ENCODE measurements at places on chromosomes 12 and 14.

GRCh38 chr14:105888784-105889665, 362.6 kb downstream of the TMEM121 start:
- no peak for DNase-seq

- DNase-seq, result no peak
These were observed 64.1 kb downstream of the RAD51B start for GRCh38 chr14:67883717-67884116.

DNA sequence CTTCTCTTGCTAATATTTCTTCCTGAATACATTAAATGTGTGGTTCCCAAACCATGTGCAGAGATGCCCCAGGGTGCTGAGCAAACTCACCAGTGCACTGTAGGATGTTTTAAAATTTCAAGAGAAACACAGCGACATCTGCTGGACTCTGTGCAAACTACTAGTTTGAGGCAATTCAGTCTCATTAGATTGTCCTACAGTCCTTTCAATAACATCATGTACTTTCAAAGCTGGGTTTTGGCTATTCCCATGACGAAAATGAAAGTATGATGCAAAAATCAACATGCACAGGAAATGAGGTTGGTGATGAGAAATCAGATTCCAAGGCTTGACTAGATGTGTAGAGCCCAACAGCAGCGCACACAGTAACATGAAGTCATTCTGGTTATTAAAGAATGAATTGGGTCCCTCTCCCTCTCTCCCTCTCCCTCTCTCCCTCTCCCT, 66.3 kb downstream of the CLIP1 start:
- no peak for DNase-seq

DNA sequence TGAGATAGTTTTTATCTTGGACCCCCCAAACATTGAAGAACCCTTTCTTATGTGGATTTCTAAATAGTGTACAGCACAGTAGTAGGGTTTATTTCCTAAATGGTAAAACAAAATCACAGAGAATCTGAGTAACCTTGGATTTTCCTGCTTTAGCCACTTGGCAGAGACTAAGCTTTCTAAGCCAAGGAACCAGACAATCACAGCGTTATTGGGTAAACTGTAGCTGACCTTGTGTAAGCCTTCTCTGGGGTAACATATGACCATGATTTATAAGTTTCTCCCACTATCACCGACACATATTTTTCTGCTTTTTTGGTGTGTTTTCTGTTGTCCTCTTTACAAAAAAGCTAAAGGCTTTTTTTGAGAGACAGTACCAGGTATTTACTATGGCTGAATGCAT, 136.3 kb upstream of the PZP start:
- DNase-seq, result no peak

DNA sequence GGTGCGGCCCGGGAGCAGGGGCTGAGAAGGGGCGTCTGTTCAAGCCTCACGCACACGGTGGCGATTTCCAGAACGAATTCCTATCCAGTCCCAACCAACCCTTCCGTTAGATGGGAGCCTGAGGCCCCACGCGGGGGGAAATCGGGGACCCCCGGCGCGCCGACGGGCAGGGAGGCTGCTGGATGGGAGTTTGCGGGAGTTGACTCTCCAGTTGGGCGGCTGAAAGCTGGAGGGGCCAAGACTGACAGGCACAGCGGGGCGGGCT, 9.8 kb downstream of the EXOC3L4 start:
- no peak for DNase-seq

GRCh38 chr12:52248541-52249461, 15.8 kb downstream of the KRT7 start:
- DNase-seq, result no peak

- DNase-seq, result no peak
These were observed 116.0 kb upstream of the LRIG3 start for GRCh38 chr12:59036347-59036746.

- DNase-seq, result no peak
These were observed 2.4 kb downstream of the CLEC12B start for GRCh38 chr12:10012630-10013330.

GRCh38 chr14:83842547-83842946, 1687.4 kb upstream of the FLRT2 start:
- DNase-seq, result no peak

DNA sequence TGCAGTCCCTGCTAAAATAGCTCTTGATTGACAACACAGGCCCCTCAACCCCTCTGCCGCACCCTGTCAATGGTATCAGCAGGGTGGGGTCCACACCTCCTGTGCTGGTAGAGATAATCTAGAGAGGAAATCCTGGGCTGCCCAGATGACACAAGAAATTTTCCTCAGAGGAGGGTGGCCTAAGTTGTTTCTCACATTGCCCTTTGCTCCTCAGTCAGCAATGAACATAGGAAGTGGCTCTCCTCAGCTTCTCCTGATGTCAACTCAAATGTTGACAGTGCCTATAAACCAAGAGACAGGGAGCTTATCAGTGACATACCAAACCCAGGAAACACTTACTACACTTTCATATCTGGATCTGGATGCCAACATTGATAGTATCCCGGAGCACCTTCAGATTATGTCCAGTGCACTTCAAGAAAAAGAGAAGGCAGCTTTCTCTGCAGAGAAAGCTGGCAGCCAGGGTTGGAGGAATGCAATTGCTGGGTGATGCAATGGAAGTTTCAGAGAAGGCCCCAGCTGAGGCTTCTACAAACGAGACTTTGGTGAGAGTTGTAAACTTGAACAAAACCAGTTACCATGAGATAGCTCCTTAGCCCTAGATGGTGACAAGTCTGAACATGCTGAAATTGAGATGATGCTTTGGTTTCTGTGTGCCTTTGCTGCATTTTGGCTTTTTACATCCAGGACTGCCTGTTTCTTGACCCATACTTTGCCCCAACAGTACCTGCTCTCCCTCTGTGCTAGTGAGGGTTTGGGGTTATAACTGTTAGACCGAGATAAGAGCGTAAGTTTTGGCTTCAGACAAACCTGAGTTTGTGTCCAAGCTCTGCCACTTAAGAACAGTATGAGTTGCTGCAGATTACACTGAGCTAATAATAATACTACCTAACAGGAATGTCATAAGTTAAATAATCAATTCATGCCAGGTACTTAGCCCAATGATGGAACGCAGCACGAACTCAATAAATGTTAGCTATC, 183.5 kb downstream of the NUAK1 start:
- no peak for DNase-seq

GRCh38 chr12:26791301-26791791, 41.6 kb downstream of the ITPR2 start:
- DNase-seq, result no peak

DNA sequence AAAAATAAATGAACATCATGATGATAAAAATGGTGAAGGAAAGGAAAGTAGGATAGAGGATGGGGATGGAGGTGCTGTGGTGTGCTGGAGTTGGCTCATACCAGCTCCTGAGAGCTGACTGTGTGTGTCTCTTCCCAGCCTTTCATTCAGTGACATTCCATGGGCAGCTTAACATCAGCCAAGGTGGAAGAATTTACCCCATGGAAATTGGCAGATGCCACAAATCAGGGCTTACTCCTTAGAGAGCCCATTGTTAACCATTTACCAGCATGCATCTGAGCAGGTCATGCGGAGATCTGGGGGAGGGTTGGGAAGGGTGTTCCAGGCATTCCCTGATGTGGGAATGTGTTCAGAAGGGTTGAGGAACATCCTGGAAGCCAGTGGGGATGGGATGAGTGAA, 164.7 kb upstream of the MYL2 start:
- DNase-seq, result no peak

DNA sequence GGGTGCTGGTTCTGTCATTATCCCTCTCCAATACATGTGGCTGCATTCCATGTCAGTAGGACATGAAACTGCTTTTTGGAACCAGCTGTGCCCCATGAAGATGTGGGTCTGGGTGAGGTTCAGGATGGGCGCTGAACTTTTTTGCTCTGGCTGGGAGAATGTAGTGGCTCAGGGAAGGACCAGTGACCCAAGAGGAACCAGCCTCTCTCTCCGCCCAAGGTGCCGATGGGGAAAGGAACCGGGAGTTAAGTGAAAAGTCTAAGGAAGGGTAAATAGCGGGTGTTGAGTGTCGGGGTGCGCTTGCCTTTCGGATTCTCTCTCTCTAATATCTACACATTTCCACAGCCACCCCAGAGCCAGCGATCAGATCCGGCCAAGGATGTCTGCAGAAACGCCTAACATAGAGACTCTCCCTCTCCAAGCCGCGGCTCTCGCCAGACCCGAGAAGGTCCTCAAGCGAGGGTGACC, 7.8 kb downstream of the ARHGEF25 start:
- no peak for DNase-seq

- DNase-seq, result no peak
These were observed 72.4 kb downstream of the TTC9 start for GRCh38 chr14:70714055-70714550.

- DNase-seq, result no peak
These were observed 54.7 kb upstream of the GTF2A1 start for GRCh38 chr14:81275305-81276072.

DNA sequence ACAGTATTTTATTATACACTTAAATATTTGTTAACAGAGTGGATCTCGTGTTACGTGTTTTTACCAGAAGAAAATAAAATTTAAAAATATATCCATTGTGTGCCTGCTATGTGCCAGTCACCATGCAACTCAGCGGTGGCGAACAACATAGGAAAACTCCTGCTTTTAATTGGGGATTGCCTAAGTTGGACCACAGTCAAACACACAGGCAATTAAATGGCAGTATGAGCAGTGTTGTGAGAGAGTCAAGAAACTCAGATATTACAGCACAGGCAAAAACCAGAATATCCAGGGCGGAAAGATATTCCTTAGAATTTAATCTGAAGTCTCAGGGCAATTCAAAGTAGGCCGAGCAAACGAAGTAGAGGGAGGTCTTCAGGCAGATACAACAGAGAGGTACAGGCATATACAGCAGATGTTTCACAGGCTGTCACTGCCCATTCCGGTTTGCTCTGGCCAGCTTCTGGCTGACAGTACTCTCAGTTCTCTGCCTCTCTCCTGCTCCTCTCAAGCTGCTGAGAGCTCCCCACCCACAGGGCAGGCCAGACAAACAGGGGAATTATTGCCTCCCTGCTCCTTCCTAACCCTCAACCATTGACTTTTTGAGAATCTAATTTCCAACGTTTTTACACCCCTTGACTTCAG, 540.2 kb upstream of the TMEM132C start:
- no peak for DNase-seq

DNA sequence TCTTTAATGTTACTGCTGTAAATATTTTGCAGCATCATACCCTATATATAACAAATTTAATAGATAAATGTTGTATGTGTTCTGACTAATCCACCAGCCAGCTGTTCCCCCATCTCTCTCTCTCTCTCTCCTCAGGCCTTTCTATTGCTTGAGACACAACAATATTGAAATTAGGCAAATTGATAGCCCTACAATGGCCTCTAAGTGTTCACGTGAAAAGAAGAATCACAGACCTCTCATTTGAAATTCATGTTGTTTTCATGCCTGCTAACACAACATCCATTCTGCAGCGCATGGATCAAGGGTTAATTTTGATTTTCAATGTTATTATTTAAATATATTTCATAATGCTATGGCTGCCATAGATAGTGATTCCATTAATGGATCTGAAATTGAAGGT, 1.8 kb upstream of the FSCB start:
- no peak for DNase-seq

- DNase-seq, result no peak
These were observed 5.6 kb upstream of the LBHD2 start for GRCh38 chr14:103078420-103078749.

DNA sequence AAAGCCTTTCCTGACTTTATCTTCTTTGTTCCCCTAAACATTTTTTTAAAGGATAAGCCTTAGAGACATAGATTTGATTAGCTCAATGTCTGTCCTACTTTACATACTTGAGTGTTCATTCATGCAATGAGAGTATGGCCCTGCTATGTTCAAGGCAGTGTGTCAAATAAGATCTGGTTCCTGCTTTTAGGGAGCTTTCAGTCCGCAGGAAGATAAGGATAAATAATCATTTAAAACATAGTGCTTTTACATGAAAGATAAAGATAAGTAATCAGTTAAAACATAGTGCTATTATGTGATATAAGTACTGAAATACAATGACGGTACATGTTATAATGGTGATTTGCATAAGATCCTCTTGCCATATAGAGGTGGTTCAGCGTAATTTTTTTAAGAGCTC, 378.3 kb upstream of the PRICKLE1 start:
- no peak for DNase-seq

GRCh38 chr12:14262771-14263511, 102.5 kb upstream of the ATF7IP start:
- no peak for DNase-seq

- no peak for DNase-seq
These were observed 45.6 kb downstream of the LTBP2 start for GRCh38 chr14:74566174-74567141.

DNA sequence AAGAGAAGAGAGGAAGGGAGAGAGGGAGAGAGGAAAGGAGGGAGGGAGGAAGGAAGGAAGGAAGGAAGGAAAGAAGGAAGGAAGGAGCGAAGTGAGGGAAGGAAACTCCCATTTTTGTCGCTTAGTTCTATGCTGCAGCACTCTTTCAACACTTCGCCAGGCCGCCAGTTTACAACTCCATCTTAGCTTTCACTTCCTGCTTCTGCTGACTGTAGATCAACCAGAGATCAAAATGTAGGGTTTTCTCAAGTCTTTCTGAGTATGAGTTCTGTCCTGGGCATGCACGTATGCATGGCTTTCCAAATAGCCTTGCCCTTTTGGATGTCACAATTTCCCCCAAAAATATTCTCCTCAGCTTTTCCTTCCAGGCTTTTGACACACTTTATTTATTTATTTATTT, 723.4 kb downstream of the TRHDE start:
- no peak for DNase-seq

DNA sequence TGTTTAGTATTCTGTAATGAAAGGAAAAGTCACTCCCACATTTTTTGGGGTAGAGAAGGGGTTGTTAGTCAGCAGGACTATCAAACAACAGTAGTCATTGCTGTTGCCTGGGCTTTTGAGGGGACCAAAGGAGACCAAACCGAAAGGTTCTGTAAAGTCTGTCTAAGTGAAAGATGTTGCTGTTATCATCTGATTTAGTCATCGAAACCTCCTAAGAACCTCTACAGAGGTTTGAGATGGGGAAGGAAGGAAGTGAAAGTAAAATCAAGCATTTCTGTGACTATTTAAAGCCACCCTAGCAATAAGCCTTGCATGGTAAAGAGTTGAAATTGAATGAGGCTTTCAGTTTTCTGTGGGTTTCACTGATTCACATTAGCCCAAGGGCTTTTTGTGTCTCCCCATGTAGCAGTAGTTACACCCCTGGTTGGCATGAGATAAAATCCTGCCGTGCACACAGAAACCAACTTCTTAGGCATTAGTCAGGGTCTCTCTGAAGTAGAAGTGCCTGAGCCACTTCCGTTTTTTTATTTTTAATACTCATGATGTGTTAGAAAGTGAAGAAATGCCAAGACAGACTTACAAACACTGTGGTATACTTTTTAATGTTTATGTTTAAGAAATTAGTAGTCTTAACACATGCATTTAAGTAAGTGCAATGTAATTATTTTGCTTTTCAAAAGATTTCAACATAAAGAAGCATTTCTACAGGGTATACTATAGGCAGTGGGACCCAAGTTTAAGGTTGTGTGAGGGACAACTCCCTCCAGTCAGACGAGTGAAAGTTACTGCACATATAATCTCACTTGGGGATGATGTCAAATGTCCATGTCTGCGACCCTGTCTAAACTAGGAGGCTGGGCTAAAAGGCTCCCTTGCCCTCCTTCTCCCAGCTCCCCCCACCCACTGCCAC, 50.4 kb downstream of the DYRK2 start:
- DNase-seq, result no peak

Data from esophagus squamous epithelium (tissue), 5 donors.